ENCODE measurements at places on chromosomes 2 and 18. TPM values are rescaled to one million over a fixed set of nuclear protein-coding genes. Genes with fewer than 3 reads are reported as not detected.

The LOXL3 gene
- 158 TPM for total RNA-seq

The KIAA2012 gene
- total RNA-seq = 0.08 TPM

The C2orf80 gene
- not detected for total RNA-seq

The AQP12A gene
- total RNA-seq = not detected

The ABCG8 gene
- not detected for total RNA-seq

The CNDP1 gene
- total RNA-seq = not detected

The RNU2-63P gene
- not detected for total RNA-seq

The DYNAP gene
- total RNA-seq = not detected

The CCDC85A gene
- not detected for total RNA-seq

The ZNF638 gene
- 86.8 TPM for total RNA-seq

The C2orf81 gene
- total RNA-seq = 8.5 TPM

The GNAL gene
- 2.3 TPM for total RNA-seq

The POLE4 gene
- total RNA-seq = 52.5 TPM

The TEX261 gene
- 26.9 TPM for total RNA-seq

The MYO5B gene
- 4.7 TPM for total RNA-seq

The RGPD8 gene
- 6.9 TPM for total RNA-seq

The DPP10 gene
- not detected for total RNA-seq

The ELOA2 gene
- not detected for total RNA-seq

The INHBB gene
- 0.19 TPM for total RNA-seq

The SULT1C3 gene
- not detected for total RNA-seq

The LINC00305 gene
- not detected for total RNA-seq

The PSMA8 gene
- total RNA-seq = not detected

The ATP8B1 gene
- total RNA-seq = not detected

The ALPI gene
- total RNA-seq = not detected

The CPLX4 gene
- total RNA-seq = not detected

The KCNG2 gene
- total RNA-seq = not detected

The SLC11A1 gene
- total RNA-seq = 0.16 TPM

The UGP2 gene
- 36.7 TPM for total RNA-seq

The DNAJC27 gene
- 1.9 TPM for total RNA-seq

The DAW1 gene
- 0.11 TPM for total RNA-seq

The LYPD6B gene
- total RNA-seq = not detected

The CHAC2 gene
- 14.1 TPM for total RNA-seq

The CREG2 gene
- not detected for total RNA-seq

The MYCN gene
- 0.08 TPM for total RNA-seq

The PAIP2B gene
- total RNA-seq = 0.27 TPM

The UPP2 gene
- not detected for total RNA-seq

The TCF4 gene
- total RNA-seq = 12.8 TPM

The LIMS4 gene
- total RNA-seq = 0.19 TPM

The INPP5D gene
- 0.72 TPM for total RNA-seq

The LYG1 gene
- 0.45 TPM for total RNA-seq

The CD8A gene
- total RNA-seq = 0.08 TPM

The FEV gene
- total RNA-seq = not detected

The GKN1 gene
- total RNA-seq = not detected

The GCG gene
- total RNA-seq = not detected

The FBLN7 gene
- total RNA-seq = 0.21 TPM

The TDRD15 gene
- total RNA-seq = not detected

The HRH4 gene
- total RNA-seq = not detected

The PUM2 gene
- 22.7 TPM for total RNA-seq

The SP140 gene
- total RNA-seq = 0.32 TPM

The SLC35G4 gene
- total RNA-seq = not detected

The ARPC2 gene
- 180 TPM for total RNA-seq

The DIS3L2 gene
- 21.4 TPM for total RNA-seq

The MC4R gene
- 0.23 TPM for total RNA-seq

The CNGA3 gene
- not detected for total RNA-seq

The GAD1 gene
- total RNA-seq = 7.2 TPM

The FAM210A gene
- 20.3 TPM for total RNA-seq

The POTEI gene
- 2.8 TPM for total RNA-seq

The VIT gene
- total RNA-seq = 0.50 TPM

The LANCL1 gene
- 20.4 TPM for total RNA-seq
